Activated naive CD8-positive, alpha-beta T cell treated with anti-CD3 and anti-CD28 coated beads for 36 hours (primary cell): ENCODE measurements at places on chromosomes 7 and 10.

- no peak for DNase-seq
These were observed 4.5 kb downstream of the DEPP1 start for GRCh38 chr10:44974082-44974627.

GRCh38 chr10:4330636-4331035 lies 495.4 kb upstream of the AKR1E2 start:
- DNase-seq = no peak

GRCh38 chr7:42392826-42393225 lies 155.8 kb upstream of the GLI3 start:
- no peak for DNase-seq

DNA sequence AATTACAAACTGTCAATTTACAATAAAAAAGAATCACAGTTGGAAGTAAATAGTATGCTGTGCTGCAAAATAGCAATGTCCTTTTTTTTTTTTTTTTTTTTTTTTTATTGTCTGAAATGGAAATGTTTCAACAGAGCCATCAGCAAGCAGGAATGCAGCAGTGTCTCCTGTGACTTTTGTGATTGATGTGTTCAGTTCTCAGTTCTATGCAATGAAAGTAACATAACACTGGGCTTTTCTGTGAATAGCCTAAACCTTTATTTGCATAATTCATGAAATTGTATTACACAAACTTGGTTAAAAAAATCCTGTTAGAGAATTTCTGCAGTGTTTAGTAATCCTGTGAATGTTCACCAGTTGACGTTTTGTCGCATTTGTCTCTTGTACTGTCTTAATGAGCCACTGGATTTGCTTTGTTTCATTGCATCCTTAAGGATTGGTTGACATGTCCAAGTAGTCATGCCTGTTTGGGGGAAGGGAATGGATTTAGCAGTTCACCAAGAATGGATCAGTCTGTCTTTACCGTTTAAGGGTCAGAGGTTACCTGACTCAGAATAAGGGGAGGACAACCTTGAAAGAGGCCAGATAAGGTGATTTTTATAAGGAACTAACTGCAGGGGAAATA lies 192.7 kb downstream of the MLLT10 start:
- DNase-seq = no peak

DNA sequence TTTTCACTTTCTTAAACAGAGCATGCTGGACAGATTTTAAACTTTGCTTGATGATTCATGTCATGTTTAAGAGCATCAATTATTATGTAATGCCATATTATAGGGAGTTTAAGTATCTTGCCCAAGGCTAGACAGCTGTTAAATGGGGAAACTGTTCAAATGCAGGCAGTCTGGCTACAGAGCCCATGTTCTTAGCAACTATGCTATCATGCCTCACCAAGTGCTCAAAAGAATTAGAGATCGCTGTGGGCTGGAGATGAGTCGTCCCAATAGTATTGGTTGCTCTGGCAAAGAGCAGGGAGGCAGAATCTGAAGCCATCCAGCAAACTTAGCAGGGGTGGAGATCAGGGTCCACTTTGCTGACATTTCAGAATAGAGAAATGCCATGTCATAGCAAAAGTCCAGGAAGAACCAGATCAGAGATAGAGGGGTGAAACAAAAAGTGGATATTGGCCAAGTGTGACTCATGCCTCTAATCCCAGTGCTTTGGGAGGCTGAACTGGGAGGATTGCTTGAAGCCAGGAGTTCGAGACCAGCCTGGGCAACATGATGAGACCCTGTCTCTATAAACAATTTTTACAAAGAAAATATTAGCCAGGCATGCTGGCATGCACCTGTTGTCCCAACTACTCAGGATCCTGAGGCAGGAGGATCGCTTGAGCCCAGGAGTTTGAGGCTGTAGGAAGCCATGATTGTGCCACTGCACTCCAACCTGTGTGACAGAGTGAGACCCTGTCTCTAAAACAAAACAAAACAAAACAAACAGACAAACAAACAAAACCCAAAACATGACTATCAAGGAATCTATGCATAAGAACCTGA lies 57.8 kb downstream of the BAMBI start:
- no peak for DNase-seq

GRCh38 chr10:126905776-126906703 lies 812 bp downstream of the DOCK1 start:
- DNase-seq = no peak

GRCh38 chr10:127275272-127275671 lies 78.9 kb upstream of the INSYN2A start:
- no peak for DNase-seq

- DNase-seq = no peak
These were observed 138.4 kb downstream of the ST7 start for GRCh38 chr7:117091721-117092120.

- DNase-seq = no peak
These were observed 135.6 kb upstream of the RET start for GRCh38 chr10:42941295-42941644.

DNA sequence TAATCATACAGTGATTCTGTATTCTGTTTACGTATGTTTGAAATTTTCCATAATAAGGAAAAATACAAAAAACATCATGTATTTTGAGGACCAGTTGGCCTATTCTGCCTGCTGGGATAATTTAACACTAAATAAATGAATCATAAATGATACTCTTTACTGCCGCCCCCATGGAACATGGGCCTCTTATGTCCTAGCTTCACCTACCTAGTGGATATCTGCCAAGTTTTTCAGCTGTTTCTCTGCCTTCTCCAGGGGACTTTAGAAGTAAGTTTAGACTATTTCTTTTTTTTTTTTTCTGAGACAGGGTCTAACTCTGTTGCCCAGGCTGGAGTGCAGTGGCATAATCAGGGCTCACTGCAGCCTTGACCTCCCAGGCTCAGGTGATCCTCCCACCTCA lies 10.4 kb downstream of the NFE2L3 start:
- no peak for DNase-seq

- DNase-seq = no peak
These were observed 87.3 kb upstream of the TES start for GRCh38 chr7:116122972-116123595.

DNA sequence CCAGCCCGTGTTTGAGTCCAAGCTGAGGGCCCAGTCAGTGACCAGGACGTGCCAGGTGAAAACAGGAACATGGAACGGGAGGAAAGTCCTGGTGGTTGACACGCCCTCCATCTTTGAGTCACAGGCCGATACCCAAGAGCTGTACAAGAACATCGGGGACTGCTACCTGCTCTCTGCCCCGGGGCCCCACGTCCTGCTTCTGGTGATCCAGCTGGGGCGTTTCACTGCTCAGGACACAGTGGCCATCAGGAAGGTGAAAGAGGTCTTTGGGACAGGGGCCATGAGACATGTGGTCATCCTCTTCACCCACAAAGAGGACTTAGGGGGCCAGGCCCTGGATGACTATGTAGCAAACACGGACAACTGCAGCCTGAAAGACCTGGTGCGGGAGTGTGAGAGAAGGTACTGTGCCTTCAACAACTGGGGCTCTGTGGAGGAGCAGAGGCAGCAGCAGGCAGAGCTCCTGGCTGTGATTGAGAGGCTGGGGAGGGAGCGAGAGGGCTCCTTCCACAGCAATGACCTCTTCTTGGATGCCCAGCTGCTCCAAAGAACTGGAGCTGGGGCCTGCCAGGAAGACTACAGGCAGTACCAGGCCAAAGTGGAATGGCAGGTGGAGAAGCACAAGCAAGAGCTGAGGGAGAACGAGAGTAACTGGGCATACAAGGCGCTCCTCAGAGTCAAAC lies 5.2 kb downstream of the GIMAP5 start:
- DNase-seq = no peak

GRCh38 chr7:97001656-97002554 lies 3.4 kb upstream of the DLX6 start:
- DNase-seq = no peak
